DMS79 (cell line): ENCODE measurements at places on chromosomes 11 and 22.
A peak's percentile ranks its signal among the peaks of the same experiment; 100 is the strongest.

DNA sequence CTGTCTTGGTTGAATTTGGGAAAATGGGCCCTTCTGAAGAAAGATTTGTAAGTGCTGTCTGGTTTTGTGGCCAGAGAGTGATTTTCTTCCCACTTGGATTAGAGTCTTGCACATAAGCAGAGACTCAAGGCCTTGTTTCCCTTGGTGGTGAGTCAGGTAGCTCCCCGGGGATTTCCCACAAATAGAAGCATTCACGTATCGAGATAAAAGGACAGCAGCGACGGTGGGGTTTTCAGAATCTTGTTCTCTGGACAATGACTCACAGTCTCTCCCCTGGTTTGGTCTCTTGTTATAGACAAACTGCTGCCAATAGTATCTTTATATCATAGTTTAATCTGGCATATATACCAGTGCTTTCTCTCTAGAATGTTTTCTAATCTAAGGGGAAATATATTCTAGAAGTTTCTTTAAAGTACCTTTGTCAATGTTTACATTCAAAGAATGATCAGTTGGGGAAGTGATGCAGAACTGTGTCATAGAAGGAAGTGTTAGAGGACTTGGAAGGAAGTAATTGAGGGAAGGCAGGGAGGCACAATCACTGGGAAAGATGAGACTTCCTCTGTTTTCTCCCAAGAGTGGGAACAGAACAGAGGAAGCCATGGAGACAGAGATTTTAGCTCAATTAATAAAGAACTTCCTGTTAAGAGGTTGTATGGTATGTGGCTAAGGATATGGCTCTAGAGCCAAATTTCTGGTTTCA is 18.1 kb downstream of the POLA2 start:
- no peak for DNase-seq

DNA sequence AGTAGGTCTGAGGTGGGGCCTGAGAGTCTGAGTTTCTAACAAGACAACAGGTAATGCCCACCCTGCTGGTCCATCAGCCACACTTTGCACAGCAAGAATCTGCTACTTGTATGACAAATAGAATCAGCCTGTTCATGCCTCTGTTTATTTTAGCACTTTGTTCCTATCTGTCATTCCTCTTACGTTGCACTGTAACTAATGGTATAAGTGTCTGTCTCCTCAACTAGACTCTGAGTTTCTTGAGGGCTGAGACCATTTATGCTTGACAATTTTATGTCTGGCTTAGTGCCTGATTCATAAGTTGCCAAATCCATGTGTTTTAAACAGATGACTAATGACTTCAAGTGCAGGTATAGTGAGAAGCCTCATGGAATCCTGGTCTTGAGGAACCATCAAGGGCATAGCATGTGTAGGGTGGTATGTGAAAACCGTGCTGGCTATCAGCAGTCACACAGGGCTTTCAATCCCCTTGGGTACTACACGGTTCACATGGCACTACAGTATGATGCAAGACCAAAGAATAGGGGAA is 209.7 kb downstream of the C11orf91 start:
- DNase-seq = peak; percentile 51

GRCh38 chr22:41517172-41518047 is 26.9 kb downstream of the POLR3H start:
- DNase-seq = no peak

DNA sequence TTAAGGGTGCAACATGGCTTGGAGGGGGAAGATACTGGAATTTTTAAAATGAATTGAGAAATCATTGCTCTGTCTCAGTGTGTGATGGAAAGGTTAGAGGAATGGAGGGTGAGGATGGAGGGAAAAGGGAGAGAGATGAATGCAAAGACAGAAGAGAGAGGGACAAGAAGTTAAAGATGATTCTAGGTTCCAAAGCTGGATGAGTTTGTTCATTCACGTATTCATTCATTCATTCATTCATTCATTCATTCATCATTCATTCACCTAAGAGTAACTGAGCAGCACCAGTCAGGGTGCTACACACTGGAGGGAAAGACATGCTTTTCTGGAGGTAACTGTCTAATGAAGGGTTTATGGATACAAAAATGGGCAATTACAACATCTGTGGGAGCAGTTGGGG is 209.2 kb downstream of the GRIK4 start:
- no peak for DNase-seq

DNA sequence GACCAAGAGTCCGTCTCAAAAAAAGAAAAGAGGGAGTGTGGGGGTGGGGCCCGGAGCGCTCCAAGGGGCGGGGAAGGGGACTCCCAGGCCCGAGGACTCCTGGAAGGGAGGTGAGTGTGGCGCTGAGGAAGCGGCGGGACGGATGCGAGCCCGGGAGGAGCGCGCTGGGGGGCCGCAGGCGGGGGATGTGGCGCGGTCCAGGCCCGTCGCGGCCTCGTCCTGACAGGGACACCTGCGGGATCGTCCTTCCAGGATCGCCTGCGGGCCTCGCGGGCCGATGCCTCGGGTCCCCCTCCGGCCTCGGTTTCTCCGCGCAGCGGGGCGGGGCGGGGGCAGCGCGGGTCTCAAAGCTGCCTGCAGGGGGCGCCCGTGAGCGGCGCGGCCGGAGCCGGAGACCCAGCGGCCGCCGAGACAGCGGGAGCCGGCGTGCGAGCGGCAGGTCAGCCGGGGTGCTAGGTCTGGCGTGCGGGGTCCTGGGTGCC is 3.8 kb upstream of the ADORA2A start:
- DNase-seq = no peak

DNA sequence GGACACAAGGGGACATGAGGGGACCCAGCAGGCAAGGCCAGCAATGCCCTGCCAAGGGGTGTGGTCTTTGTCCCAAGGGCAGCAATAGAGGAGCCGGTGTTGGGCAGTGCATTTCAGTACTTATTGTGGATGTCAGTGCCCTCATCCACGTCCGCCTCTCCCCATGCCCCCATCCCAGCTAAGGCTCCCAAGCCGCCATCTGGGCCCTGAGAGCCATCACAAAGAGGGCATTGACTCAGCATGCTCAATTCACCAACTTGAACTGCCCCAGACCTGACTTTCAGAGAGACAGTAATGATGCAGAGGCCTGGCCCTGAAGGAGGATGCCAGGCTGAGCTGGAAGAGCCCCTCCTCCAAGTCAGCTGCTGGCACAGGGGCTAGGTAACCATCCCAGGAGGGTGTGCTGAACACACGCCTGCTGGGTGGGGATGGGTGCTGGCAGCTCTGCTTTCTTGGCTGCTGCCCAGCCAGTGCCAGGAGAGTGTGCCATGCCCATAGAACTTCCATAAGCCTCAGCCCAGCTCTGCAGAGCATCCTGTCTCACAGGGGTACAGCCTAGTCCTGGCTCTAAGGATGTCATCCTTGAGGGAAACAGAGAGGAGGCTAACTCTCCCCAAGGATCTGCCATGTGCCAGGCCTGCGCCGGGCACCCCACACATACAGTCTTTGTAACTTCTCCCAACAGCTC is 46.5 kb downstream of the PDE2A start:
- no peak for DNase-seq

- DNase-seq = peak; percentile 53
Measured at GRCh38 chr11:33808228-33808828, 34.0 kb upstream of the FBXO3 start.

DNA sequence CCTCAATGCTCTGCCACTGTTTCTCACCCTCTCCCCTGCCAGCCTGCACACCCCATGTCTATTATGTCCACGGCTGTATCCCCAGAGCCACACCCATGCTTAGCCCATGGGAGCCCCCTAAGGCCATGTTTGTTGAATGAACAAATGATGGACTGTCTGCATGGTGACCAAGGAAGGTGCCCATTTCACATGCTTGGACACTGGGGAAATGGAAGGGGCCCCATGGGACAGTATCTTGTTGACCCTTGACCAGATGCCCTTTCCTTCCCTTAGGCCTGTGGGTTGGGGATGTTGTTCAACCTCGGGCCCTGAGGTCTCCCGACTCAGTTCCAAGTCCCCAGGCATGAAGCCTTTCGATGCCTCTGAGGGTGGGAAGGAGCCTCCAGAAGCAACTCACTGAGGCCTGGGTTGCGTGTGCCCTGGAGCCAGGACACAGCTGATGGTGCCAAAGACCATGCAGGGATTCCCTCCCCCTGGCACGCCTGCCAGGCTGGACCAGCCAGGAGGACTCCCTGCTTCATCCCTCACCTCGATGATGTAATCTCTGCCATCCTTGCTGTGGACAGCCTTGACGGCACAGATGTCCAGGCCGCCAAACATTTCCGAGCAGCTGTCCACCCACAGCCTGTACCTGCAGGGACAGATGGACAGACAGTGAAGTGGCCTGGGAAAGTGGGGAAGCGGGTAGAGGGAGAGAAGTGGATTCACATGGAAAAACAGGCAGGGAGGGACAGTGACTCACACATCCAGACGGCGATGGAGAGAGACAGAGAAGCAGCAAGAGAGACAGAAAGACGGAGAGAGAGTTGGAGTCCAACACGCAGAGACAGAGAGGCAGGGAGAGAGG is 58.9 kb downstream of the FBXO7 start:
- no peak for DNase-seq

DNA sequence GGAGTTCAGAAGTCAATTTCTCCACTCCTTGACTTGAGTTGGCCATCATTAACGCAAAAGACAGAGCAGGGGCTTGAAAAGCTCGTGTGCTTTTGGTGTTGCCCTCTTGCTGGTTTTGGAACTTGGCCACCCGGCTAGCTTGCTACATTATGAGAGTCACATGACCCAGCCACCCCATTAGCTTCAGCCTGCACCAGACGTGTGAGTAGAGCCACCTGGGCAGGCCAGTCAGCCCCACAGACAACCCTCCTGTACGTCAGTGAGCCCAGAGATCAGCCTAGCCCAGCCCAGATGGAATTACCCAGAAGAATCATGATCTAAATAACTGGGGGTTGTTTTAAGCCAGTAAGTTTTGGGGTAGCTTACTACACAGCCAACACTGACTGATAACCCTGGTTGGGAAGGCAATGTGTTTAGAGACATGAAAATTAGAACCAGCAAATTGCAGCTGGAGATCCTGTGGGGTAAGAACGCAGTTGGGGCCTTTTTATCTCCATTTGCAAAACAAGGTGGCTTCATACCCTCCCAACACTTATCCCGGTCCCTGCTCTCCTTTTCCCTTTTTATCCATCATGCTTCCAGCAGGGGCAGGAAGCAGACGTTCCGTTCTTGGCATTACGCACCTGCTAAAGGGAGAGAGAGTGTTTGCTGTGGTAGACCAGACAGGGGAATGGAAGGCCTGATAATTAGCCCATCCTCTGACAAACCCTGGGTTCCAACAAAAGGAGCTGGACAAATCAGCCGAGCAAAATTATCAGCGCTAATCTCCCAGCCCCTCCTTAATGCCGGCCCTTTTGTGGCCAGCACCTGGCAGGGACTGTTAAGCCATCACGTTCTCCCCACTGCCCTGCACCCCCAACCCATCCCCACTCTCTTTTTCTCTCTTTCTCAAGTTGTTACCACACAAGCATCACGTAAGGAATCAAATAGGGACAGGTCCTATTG is 548.7 kb upstream of the CADM1 start:
- no peak for DNase-seq

GRCh38 chr11:10594407-10594806 is 25.9 kb upstream of the LYVE1 start:
- DNase-seq = no peak

DNA sequence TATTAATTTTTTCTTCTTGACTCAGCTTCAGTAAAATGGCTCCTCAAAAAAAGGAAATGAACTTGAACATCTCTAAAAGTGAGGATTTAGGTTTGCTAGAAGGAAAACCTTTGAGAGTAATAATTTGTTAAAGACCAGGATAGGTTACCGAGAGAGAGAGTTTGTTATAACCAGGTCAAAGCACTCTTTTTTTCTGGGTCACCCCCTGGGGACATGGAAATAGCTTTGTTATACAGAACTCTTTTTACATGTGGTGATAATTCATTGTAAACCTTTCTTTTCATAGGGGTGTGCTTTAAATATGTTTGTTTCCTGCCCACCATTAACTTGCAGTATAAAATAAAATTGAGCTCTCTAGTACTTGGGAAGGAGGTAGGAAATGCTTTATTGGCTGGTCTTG is 47.7 kb downstream of the DNAJC24 start:
- no peak for DNase-seq

- DNase-seq = no peak
Measured at GRCh38 chr22:41459431-41459830, 9.1 kb downstream of the PHF5A start.
